ENCODE measurements at places on chromosomes 16 and 17.

DNA sequence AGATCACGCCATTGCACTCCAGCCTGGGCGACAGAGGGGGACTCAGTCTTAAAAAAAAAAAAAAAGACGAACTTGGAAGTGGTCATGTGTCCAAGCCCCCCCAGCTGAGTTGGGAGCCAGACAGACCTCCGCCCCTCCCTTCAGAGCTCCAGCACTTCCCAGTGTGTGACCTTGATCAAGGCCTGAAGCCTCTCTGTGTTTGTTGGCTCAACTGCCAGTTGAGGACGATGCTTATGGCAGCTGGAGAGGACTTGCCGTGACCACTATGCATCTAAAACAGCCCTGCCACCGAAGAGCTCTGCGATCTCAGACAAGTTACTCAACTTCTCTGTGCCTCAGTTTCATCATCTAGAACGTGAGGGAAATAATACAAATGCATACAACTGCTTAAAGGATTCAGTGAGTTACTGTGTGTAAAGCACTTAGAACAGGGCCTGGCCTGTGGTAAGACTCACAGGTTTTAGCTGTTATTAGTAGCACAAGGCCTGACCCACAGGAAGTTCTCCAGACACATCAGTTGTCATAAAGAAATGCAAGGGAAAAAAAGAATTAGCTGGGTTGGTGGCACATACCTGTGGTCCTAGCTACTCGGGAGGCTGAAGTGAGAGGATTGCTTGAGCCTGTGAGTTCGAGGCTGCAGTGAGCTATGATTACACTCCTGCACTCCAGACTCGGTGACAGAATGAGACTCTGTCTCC is 7.0 kb upstream of the IL27 start:
- DNase-seq = no peak

GRCh38 chr16:30974348-30974747 is 10.7 kb upstream of the HSD3B7 start:
- no peak for DNase-seq

DNA sequence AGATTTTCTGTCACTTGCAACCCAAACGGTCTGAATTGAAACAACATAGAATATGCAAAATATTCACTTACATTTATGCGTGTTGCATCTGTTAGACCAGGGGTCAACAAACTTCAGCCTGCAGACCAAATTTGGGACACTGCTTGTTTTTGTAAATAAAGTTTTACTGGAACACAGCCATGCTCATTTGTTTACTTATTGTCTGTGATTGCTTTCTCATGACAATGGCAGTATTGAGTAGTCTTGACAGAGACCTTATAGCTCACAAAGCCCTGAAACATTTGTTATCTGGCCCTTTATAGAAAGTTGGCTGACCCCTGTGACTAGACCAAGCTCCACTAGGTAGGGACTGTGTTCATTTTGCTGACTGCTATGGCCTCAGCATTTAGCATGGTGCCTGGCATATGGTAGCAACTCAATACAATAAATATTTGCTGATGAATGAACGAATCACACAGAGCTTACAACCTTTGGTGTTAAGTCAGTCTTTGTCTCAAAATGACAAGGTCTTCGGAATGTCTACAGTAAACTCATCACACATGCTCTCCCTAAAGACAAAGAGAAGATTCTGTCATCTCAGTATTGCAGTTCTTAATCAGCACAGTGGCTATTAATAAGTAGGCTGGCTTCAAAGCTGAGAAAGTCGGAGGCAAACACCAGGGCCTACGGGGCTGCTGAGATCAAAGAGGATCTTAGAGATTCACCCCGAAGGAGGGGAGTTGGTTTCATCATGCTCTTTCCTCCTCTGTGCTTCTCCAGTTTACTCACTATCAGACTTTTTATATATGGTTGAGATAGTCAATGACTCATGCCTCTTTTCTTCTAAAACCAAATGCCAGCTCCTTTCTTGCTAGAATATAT is 95.2 kb upstream of the AXIN2 start:
- DNase-seq = no peak

DNA sequence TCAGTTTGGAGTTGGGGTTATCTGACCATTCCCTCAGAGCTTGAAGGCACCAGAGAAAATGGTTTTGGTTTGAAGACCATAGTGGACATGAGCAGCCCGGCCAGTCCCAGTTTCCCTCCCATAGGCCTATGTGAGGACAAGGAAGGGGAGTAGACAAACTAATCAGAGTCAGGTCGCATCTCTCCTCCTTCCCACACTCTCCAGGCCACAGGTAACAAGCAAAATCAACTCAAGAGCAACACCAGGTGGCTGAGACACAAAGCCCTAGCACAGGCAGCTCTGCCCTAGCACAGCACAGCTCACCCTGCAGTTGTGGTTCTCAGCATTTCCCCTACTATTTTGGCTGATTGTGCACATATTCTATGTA is 7.2 kb downstream of the SUPT4H1 start:
- no peak for DNase-seq

DNA sequence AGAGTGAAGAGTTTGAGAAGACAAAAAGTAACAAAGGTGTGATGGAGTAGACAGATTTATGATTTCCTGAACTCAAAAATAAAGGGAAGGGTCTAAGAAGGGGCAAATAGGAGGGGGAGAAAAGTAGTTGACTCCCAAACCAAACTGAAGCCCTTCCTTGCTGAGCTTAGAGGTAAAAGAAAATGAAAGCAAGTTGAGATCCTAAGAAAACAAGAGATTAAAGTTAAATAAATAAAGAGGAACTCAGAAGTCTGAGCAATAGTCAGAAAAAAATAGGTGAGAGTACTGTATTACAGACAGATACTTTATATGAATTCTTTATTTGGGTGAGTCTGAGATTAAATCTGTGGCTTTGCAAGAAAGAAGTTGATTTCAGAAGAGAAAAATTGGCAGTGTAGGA is 3.3 kb upstream of the PSMD12 start:
- DNase-seq = no peak

DNA sequence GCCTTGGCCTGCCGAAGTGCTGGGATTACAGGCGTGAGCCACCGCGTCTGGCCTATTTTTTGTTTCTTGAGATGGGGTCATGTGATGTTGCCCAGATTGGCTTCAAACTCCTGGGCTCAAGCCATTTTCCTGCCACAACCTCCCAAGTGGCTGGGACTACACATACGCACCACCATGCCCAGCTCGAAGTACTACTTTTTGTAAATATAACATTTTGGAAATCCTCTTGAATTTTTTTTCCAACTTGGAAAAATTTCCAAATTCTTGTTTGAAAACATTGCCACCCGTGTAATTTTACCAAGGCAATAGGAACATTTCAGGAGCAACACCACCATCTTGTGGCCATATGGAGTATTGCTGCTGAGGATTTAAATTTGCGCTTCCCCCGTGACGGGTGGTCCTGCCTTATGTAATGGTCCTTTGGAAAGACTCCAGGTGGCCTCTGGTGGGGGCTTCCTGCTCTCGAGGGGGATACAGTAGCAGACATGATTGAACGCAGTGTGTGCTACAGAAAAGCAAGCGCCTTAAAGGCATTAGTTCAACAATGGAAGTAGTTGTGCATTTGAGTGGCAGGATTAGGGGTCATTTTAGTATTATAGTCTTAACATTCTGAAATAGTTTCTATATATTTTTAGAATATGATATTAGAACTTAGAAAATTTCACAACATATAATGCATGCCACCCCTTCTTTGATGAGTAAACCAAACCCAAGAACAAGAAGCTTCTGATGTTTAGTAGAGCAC is 8.0 kb downstream of the FLYWCH1 start:
- DNase-seq = peak; percentile 46

- no peak for DNase-seq
These were observed 94.9 kb downstream of the SLC39A11 start for GRCh38 chr17:72997559-72997958.

- no peak for DNase-seq
These were observed 2.3 kb downstream of the ANKFY1 start for GRCh38 chr17:4261452-4261851.

All from SHP77 treated with DMSO at 0.1 percent for 48 hours (cell line).